ENCODE measurements at places on chromosomes 5 and 9. TPM values are rescaled to one million over a fixed set of nuclear protein-coding genes. Genes with fewer than 3 reads are reported as not detected.

Gene JADE2
- 23.7 TPM for total RNA-seq

GRCh38 chr9:72684615-72685014 is 163.2 kb downstream of the TMC1 start:
- no peak for DNase-seq

- no peak for DNase-seq
Observed at GRCh38 chr5:172904643-172905345, 54.4 kb upstream of the RPL26L1 start.

GRCh38 chr5:15499528-15500324 is at the start of gene FBXL7:
Gene FBXL7, plus strand, starts transcription at chr5:15500180.
- DNase-seq = peak; percentile 46
